ENCODE measurements at places on chromosomes 11 and 22. TPM values are rescaled to one million over a fixed set of nuclear protein-coding genes. Genes with fewer than 3 reads are reported as not detected.

Gene FAT3
- polyA plus RNA-seq: 0.04 TPM

- no peaks in the 10 kb centered on the region for H3K4me1 ChIP-seq
- DNase-seq: no peak
- no peak overlapping the region for H3K27ac ChIP-seq
- H3K4me3 ChIP-seq: no peak overlapping the region
- H3K36me3 ChIP-seq: no peaks in the 10 kb centered on the region
- no peaks in the 10 kb centered on the region for H3K27me3 ChIP-seq
Measured at GRCh38 chr11:79950172-79950571, 509.3 kb upstream of the TENM4 start.

GRCh38 chr22:30941363-30941740 is 27.2 kb downstream of the MORC2 start:
- peaks cover 2% of the 10 kb centered on the region for H3K4me1 ChIP-seq
- peaks cover 100% of the 10 kb centered on the region for H3K36me3 ChIP-seq
- DNase-seq: no peak
- H3K27me3 ChIP-seq: no peaks in the 10 kb centered on the region
- H3K27ac ChIP-seq: no peak overlapping the region
- H3K4me3 ChIP-seq: no peak overlapping the region

Gene MYOD1
- polyA plus RNA-seq: not detected

Gene FGF19
- not detected for polyA plus RNA-seq

- DNase-seq: no peak
- no peaks in the 10 kb centered on the region for H3K27me3 ChIP-seq
- H3K27ac ChIP-seq: no peak overlapping the region
Measured at GRCh38 chr11:44243595-44244343, 66.2 kb downstream of the ALX4 start.

Gene CBLIF
- not detected for polyA plus RNA-seq

Gene TEX12
- polyA plus RNA-seq: not detected

Gene FAM83F
- 2.5 TPM for polyA plus RNA-seq

DNA sequence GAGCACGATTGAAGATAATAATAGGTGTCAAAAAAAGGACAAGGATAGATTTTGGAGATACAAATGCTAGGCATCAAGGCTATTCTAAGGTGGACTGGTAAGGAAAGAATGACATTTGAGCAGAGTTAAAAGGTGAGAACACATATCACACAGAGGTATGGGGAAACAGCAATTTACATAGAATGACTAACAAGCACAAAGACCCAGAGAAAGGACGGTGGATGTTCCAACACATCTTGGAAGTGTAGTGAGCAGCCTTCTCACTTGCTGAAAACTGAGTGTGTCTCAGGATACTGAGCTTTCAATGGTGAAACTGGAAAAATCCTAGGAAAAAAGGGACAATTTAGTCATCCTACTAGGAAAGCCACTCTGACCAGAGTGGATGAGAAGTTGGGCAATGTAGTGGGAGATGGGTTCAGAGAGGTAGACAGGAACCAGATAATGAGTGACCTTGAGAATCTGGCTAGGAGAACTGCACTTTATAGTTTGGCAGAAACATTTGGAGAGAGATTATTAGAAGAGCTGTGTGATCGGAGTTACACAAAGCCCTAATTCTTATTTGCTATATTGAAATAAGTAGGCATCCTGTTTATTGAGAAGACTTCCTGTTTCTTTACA is 706.0 kb downstream of the KCNA4 start:
- H3K27ac ChIP-seq: no peak overlapping the region
- H3K36me3 ChIP-seq: no peaks in the 10 kb centered on the region

- DNase-seq: no peak
- peaks cover 64% of the 10 kb centered on the region for H3K27me3 ChIP-seq
- no peak overlapping the region for H3K27ac ChIP-seq
- no peak overlapping the region for H3K4me3 ChIP-seq
- peaks cover 16% of the 10 kb centered on the region for H3K4me1 ChIP-seq
Measured at GRCh38 chr22:45968751-45969413, 8.1 kb downstream of the WNT7B start.

DNA sequence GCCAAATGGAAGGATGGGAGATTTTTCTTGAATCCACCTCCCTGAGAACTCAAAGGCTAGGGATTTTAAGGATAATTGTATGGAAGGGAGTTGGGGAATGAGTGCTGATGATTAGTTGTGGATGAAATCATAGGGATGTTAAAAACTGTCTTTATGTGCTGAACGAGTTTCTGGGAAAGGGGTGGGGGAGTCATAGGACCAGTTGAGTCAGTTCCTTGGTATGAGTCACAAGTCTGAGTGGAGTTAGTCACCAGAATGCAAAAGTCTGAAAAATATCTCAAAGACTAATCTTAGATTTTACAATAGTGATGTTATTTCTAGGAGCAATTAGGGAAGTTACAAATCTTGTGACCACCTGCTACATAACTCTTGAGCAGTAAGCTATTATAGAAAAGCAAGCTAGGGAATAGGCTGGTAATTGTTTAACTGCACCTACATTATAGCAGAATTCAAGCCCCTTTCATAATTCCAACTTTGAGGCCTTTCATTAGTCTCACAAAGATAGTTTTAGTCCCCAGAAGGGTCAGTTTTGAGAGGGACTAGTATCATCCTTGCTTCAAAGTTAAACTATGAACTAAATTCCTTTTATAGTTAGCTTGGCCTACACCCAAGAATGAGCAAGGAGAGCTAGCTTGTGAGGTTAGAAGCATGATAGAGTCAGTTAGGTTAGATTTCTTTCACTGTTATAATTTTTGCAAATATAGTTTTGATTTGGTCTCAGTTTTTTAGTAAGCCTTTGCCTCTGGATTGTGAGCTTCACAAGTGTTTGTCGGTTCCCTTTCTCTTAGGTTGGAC is 668.0 kb downstream of the ETS1 start:
- no peak for DNase-seq
- H3K4me3 ChIP-seq: no peak overlapping the region
- no peaks in the 10 kb centered on the region for H3K36me3 ChIP-seq
- H3K4me1 ChIP-seq: no peaks in the 10 kb centered on the region
- no peak overlapping the region for H3K27ac ChIP-seq

- H3K4me3 ChIP-seq: no peak overlapping the region
- H3K27me3 ChIP-seq: no peaks in the 10 kb centered on the region
- no peak overlapping the region for H3K27ac ChIP-seq
- peaks cover 22% of the 10 kb centered on the region for H3K4me1 ChIP-seq
Measured at GRCh38 chr11:10350334-10350733, 45.5 kb downstream of the ADM start.

DNA sequence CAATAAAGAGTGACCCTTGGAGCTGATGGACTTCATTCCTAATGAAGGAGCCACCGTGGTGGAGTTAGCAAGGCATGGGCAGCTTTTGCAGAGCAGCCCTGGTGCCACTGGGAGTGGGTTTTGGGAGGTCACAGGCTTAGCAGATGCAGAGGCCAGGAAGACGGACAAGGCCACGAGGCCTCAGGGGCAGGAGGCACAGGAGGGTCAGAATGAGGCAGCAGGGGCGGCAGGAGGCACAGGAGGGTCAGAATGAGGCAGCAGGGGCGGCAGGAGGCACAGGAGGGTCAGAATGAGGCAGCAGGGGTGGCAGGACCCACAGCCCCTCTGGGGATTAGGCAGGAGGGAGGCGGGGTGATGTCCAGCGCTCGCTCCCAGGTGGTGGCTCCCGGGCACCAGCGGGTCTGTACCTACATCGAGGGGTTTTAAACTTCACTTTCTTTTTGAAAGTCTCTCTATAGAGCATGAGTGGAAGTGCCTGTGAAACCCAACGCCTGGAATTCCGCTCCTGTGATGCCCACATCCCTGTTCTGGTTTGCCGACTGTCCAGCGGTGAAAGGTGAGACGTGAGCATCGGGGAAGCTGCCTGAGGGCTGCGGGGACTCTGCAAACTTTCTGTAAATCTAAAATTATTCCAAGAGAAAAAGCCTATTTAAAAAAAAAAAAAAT is 521.6 kb downstream of the BRD1 start:
- no peak overlapping the region for H3K4me3 ChIP-seq
- peaks cover 11% of the 10 kb centered on the region for H3K27me3 ChIP-seq
- H3K36me3 ChIP-seq: no peaks in the 10 kb centered on the region

DNA sequence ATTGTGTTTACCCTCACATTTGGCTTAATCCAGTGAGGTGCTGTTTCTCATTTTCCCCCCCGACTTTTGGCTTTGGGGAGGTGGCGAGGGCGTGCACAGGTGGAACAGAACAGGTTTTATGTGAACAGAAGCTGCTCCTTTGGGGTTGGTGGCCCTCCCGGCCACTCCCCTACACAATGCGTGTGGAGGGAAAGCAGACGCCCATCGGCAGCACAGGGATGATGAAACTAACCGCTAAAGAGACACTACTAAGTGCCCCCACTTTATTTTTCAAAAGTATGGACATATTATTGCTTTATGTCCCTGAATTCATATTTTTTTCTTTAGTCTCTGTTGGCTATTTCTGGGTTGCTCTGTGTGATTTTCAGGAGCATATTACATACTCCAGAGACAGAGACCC is 160.9 kb downstream of the ENTHD1 start:
- H3K4me3 ChIP-seq: no peak overlapping the region
- no peaks in the 10 kb centered on the region for H3K27me3 ChIP-seq
- DNase-seq: no peak

DNA sequence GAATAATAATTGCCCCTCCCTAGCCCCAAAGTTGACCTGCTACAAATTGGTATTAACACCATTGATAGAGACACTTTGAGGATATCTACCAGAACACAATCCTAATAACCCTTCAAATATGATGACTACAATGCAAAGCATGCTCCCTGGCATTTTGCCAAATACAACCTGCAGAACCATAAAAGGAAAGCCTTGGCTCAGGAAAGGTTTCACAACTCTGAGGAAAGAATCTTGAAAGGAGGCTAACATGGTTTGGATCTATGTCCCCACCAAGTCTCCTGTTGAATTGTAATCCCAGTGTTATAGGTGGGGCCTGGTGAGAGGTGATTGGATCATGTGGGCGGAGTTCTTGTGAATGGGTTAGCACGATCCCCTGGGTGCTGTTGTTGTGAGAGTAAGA is 140.4 kb upstream of the ARHGAP42 start:
- no peaks in the 10 kb centered on the region for H3K36me3 ChIP-seq
- H3K27me3 ChIP-seq: no peaks in the 10 kb centered on the region
- DNase-seq: no peak

DNA sequence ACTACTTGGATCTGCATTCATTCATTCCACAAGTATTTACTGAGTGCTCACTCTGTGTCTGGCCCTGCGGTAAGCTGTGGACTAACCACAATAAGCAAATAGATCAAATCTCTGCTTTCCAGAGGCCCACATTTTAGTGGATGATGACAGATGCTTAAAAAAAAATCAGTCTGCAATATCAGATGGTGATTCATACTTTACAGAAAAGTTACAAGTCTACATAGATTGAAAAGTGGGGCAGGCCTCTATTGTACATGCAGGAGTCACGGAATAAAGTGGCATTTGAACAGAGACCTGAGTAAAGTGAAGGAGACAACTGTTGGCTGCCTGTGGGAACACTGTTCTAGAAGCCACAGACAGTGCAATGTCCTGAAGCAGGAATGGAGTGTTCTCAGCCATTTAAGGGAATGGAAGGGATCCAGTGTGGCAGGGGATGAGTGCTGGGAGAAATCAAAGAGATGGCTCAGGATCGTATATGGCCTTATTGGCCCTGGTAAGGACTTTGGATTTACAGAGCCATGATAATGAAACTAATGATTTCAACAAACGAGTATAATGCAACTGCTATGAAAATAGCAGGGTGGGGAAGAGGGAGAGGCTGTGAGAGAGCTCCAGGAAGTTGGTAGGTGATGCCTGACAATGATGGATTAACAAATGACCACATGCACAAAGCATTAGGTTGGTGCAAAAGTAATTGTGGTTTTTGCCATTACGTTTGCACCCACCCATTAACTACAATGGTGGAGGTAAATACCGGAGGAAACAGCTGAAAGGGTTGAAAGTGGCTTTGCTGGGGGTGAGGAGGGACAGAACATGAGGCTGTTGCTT is 31.1 kb downstream of the TMEM45B start:
- H3K4me3 ChIP-seq: no peak overlapping the region
- DNase-seq: no peak
- no peaks in the 10 kb centered on the region for H3K4me1 ChIP-seq
- no peaks in the 10 kb centered on the region for H3K27me3 ChIP-seq
- no peaks in the 10 kb centered on the region for H3K36me3 ChIP-seq

GRCh38 chr11:99773646-99774045 is 752.9 kb downstream of the CNTN5 start:
- no peak overlapping the region for H3K27ac ChIP-seq
- H3K27me3 ChIP-seq: no peaks in the 10 kb centered on the region
- no peak for DNase-seq

Gene PISD
- polyA plus RNA-seq: 12.3 TPM

Gene LRRC74B
- polyA plus RNA-seq: not detected

DNA sequence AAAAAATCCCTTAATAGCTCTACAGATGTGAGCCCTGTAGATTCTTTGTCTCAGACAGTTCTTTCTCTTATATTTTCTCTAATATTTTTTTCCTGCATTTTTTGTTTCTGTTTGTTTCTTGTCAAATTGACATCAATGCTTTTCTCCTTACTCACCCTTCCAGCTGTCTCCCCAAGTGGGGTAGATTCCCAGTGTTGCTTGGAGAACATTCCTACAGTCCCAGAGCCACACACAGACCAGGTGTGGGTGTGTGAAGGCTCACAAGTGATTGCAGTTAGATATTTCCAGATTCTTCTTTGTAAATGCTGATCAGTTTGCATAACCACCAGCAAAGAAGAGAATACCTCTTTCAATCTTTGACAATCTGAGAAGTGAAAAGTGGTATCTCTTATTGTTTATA is 7.5 kb downstream of the VPS51 start:
- peaks cover 38% of the 10 kb centered on the region for H3K36me3 ChIP-seq
- no peak overlapping the region for H3K4me3 ChIP-seq
- no peaks in the 10 kb centered on the region for H3K27me3 ChIP-seq

DNA sequence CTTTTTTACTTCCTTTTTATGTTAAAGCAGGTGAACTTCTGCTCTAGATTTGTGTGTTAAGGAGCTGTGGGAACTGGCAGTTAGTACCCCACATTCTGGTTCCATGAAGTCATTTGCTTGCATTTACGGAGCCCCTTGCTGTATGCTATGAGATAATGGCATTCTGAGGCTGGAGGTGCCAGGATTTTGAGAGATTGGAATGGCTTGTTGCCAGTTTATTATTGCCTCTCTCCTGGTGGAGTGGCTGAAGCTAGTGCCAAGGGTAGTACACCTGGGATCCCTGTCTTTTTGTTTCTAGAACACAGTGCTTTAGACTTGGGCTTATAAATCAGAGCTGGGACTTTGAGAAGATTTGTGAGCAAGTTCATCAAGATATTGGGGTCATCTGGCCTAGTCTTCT is 73.8 kb downstream of the STIM1 start:
- H3K4me3 ChIP-seq: no peak overlapping the region
- H3K27me3 ChIP-seq: no peaks in the 10 kb centered on the region
- DNase-seq: no peak
- peaks cover 27% of the 10 kb centered on the region for H3K4me1 ChIP-seq
